ENCODE measurements at places on chromosomes 5 and 9. TPM values are rescaled to one million over a fixed set of nuclear protein-coding genes. Genes with fewer than 3 reads are reported as not detected.

The SSNA1 gene
- polyA plus RNA-seq = 36.9 TPM

The WNK2 gene
- 29.0 TPM for polyA plus RNA-seq

The RANBP3L gene
- 8.7 TPM for polyA plus RNA-seq

The CCIN gene
- polyA plus RNA-seq = 0.39 TPM

The MELK gene
- 24.2 TPM for polyA plus RNA-seq

The SNCAIP gene
- polyA plus RNA-seq = 24.9 TPM

All from renal cortex interstitium (tissue), 15 donors.